ENCODE measurements at places on chromosomes 5 and 9.
A peak's percentile ranks its signal among the peaks of the same experiment; 100 is the strongest.

DNA sequence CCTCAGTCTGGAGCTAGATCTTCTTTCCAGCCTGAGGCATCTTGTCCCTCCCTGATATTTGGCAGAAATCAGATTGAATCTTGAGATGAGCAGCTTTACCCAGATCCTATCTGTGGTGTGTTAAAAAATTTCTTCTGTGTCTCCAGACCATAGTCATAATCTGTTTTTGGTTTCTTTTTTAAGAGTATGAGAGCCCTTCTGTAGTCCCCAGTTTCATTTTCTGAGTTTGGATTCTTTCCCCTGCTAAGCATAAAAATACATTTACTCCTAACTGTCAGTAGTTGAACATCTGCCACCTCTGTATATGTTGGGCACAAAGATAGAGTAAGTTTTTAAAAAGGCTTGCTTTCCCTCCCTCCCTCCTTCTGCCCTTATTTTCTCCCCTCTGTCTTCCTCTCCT lies 137.7 kb downstream of the CNTLN start:
- no peak for DNase-seq

GRCh38 chr5:95920822-95921221 lies 40.8 kb downstream of the ELL2 start:
- DNase-seq = no peak

GRCh38 chr9:21558079-21558478 lies 76.0 kb upstream of the IFNE start:
- DNase-seq = no peak

DNA sequence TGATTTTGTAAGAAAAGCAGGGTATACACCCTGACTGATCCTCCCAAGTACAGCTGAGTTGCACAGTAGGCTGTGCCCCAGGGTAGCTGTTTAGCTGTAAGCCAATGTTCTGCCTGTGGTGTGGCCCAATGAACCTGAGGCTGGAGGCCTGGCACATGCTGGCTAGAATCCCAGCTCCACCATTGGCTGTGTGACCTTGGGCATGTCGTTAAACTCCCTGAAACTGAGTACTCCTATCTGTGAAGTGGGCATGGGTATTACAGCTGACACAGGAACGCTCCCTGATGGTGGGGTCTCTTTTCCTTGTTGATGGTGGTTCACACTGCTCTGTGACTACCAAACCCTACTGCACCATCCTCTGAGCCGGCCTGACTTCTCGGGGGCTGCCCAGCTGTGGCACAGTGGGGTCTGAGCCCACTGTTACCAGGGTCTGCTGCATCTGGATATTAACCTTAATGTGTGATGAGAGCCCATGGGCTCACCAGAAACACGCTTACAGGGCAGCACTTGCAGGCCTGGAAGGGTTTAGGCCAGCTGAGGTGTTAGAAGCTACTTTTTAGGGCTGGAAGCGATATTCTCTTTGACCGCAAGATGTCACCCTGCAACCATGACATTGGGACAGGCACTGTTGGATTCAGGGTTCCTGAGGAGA lies 7.0 kb upstream of the GADD45G start:
- DNase-seq = peak; percentile 50

GRCh38 chr5:11898-12297 lies 80.1 kb upstream of the PLEKHG4B start:
- DNase-seq = no peak

GRCh38 chr5:103919506-103919905 lies 356.9 kb upstream of the NUDT12 start:
- no peak for DNase-seq

- no peak for DNase-seq
Measured at GRCh38 chr9:7844242-7844641, 44.7 kb upstream of the DMAC1 start.

DNA sequence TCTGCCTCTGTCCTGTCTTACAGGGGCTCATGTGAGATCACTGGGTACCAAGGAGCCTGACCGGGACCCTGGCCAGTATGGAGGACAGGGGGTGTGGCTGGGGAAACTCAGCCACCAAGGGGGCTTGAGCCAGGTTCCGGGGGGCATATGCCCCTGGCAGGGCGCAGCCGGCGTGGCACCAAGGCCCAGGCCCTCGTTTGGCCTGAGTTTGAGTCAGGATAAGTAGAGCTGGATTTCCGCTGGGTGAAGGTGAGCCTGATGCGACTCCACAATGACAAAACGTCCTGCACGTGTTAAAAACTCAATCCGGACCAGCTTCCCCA lies 616 bp upstream of the TSPAN17 start:
- DNase-seq = no peak

- DNase-seq = no peak
Measured at GRCh38 chr9:92960561-92961290, 13.4 kb downstream of the FGD3 start.

DNA sequence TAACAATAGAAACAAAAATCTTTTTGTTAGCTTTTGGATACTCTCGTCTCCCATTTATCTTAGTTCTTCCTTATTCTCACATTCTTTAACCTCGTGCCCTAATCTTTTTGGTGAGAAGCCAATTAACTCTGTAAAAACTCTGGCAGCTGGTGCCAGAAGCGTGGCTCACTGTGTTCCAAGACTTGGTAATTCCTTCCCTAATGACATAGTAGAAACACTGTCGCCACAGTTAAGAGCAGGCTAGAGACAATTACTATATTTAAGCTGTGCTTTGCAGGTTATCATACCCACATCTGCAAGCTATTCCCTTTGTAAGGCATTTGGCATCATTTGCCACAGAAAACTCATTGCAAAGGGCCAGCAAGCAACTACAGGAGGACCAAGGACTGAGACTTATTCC lies 160.9 kb upstream of the PIK3R1 start:
- DNase-seq = no peak

DNA sequence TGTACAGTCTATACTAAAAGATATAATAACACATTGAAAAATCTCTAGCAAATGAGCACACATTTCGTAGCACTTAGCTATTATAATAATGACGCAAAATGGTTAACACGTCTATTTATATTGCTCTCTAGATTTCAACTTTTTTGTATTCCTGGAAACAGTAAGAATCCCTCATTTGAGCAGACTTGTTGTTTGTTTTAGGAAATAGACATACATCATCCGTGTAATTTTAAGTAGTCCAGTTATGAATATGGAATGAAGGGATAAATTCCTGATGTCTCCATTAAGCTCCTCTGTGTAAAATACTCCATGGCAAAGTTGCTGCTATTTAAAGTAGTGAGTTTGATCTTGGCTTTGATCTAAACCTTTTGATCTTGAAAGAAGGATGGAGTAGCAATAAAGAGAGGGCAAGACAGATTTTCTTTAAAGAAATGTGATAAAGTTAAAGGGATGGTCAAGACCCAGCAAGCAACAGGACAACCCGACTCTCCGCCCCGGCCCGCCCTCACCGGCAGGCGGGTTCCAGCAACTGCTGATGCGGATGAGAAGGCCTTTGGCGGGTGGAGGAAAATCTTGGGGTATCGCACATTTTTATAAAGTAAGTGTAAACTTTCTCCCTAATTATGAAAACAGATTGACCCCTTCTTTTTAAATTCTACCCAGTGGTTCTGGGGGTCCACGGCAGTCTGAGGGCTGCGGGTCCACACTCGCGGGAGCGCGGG lies 277.4 kb downstream of the AOPEP start:
- no peak for DNase-seq

- DNase-seq = no peak
Measured at GRCh38 chr5:58244819-58245475, 214.9 kb downstream of the PLK2 start.

- no peak for DNase-seq
Measured at GRCh38 chr5:97098922-97099321, 43.5 kb downstream of the LIX1 start.

DNA sequence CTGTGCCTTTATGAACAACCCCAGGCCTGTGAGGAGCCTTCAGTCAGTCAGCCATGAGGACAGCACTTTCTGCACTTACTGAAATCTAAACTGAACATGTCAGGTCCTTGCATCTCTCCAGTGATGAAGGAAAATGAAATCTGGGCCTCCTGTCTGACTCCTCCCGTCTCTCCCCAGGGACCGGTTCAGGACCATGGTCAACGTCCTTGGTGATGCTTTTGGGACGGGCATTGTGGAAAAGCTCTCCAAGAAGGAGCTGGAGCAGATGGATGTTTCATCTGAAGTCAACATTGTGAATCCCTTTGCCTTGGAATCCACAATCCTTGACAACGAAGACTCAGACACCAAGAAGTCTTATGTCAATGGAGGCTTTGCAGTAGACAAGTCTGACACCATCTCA lies 77.0 kb upstream of the PLPP6 start:
- DNase-seq = no peak

- no peak for DNase-seq
Measured at GRCh38 chr5:39228596-39228995, 9.2 kb upstream of the FYB1 start.

DNA sequence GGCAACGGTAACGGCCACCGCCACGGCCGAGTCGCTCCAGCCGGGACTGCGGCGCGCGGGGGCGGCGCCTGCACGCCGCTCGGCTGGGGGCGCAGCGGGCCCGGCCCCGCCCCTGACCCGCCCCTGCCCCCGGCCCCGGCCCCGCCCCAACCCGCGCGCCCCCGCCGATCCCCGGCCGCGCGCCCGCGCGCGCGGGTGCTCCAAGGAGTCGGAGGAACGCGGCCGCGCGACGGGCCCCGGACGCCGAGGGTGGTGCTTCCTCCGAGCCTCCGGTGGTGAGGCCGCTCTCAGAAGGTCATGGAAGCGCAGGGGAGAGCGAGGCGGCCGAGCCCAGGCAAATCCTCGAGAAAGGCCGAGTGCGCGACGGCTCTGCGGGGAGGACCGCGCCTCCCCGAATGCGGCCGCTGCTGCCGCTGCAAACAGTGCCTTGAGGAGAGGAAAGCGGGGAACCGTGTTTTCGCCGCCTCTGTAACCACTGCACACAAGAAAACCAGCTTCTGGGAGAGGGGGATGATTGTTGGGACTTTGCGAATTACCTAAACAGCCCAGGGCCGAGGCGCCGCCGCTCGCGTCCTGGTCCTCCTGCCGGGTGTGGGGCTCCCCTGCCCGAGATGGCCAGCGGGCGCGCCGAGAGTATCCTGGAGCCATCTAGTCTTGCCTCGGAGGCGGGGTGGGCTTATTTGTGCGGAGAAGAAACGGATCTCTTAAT lies at the start of gene LIFR:
LIFR (minus strand) TSS at position 48 of the 709 bp plus-strand sequence. CDS start 25,999 bp downstream, outside the sequence.
- peak; percentile 44 for DNase-seq

DNA sequence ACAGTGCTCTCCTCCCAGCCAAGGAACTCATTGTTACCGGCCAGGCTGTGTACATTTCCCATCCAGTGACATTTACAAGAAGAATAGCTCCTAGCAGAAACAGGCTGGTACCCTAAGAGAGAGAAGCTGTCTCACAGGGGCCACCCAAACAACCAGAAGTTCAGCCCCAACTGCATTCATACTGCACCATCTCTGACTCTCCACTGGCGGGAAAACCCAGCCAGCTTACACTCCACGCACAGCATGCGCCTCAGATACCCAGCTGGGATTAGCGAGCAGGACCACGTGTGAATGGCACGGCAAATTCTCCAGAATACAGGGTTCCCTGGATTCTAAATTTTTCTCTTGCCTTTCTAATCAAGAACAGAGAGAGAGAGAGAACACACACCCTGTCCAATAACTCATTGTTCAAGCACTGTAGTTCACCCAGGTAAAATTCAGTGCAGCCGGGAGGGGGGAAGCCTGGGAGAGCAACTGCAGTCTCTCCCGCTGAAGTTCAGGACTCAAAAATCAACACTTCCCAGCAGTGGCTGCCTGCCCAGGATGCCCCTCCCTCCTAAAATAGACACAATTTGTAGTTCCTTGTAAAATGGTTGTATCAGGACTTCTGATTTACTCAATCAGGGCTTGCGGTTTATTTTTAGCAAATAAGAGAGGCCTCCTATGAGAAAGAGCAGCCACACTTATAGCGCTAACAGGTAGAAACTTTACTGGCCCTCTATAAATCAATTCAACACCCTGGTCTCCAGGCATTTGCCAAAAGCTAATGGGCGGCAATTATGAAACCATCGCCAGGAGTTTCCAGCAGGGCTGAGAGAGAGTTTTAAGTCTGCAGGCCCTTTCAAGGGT lies 2.2 kb downstream of the COL23A1 start:
- no peak for DNase-seq

DNA sequence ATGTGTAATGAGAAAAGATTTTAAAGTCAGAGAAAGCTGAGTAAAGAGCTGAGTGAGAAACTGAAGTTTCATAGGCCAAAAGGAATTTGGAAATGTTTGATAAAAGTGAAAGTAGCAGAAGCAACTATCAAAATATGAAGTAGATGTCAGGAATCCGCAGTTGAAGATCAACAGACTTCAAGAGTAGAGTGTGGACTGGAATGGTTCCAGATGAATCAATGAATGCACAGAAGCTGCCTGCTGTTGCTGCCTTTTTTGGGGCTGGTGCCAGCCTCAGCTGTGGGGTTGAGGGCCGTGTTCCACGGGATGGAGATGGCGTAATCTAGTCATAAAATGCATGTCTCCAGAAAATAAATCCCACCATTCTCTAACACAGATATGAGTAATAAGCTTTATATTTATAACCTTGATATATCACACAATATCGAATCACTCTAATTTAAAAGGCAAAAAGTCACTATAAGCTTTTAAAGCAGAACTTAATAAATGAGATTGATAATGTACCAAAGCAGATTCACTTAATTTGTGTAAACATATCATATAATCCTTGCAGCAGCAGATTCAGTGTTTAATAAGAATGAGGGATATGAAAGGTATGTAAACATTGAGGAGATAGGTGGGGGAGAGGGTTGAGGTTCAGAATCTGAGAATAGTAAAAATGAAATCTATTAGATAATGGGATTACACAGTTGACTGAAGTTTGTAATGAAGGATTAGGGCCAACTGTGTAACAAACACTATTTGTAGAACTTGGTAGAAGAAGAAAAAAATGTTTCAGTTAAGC lies 652.3 kb upstream of the FTMT start:
- peak; percentile 61 for DNase-seq

- no peak for DNase-seq
Measured at GRCh38 chr9:94286116-94286515, 27.0 kb downstream of the ZNF169 start.

- DNase-seq = no peak
Measured at GRCh38 chr9:33250458-33250995, 10.6 kb downstream of the SPINK4 start.

GRCh38 chr5:685262-686171 lies 7.6 kb downstream of the TPPP start:
- DNase-seq = no peak

DNA sequence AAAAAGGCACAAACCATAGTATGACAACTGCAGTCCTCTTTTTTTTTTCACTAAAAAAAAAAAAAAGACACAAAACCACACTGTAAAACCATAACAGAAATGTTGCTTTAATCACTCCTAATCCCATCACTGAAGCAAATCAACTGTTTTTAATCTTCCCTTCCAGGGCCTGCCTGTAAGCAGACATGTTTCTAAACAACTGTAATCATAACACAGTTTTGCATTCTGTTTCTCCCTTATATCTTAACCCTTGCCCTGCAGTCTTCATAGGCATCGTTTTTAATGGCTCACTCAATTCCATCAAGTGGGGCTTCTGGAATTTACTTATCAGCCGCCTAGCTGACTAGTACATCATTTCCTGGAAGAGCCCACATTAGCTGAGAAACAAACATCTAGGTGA lies 111.0 kb upstream of the SLC25A48 start:
- DNase-seq = no peak

Measured in NCI-H1694 treated with DMSO at 0.1 percent for 48 hours (cell line).